ENCODE measurements at places on chromosomes 5 and 9.

DNA sequence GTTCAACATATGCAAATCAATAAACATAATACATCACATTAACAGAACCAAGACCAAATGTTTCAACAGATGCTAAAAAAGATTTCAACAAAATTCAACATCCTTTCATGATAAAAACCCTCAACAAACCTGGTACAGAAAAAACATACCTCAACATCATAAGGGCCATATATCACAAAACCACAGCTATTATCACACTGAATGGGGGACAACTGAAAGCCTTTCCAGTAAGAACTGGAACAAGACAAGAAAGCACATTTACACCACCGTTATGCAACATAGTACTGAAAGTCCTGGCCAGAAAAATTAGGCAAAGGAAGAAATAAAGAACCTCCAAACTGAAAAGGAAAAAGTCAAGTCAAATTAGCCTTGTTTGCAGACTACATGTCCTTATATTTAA is 93.6 kb downstream of the DTWD2 start:
- DNase-seq: no peak

DNA sequence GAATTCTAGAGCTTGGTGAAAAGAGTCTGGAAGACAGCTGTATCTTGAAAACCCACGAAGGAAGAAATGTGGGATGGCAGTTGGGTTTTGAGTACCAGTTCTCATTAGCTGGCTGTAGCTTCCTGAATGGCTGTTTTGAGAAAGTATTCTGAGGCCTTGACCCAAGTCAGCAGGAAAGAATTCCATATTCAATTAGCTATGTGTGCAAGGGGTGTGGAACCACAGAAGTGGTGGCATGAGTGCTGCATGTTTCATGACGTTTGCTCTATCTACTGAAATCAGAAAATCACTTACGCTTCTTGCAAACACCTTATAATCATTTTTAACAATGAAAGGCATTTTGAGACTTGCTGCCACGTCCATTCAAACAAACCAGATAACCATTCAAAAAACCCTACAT is 69.1 kb downstream of the TRPM3 start:
- DNase-seq: no peak

- no peak for DNase-seq
These were observed 31.8 kb upstream of the NANS start for GRCh38 chr9:98024702-98025101.

DNA sequence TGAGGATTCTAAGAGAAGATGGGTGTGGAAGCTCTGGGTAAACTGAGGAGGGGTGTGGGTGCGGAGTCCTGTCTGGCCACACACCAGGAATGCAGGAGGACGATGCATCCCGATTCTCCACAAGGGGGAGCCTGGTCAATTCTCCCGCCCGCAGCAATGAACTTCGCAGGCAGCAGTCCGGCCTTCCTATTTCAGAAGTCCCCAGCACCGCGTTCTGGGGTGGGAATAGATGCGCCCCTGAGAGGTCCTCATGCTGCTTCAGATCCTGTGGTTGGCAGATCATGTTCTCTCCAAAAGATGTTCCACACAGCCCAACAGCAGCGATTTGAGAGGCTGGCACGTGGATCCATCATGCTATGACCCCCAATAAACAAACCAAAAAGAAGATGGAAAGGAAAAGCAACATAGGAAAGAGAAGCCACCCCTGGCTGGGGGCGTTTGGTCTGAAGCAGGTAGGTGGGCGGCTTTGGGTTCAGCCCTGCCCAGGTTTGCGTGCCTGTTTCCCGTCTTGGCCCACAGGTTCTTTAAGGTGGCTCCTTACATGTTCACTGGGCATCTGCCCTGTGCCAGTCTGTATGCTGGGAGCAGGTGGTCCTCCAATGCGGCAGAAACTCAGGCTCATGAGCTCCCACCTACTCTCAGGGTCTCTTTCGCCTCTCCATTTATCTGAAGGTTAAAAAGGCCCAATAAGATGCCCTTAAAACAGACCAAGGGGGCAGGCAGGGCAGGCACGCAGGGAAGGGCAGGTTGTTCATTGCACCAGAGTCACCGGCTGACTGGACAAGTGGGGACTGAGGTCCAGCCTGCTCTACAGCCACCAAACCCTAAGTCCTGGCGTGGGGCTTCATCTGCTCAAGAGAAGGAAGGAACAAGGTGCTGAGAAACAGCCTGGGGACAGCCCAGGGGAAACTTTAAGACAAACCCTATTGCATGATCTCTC is 171.6 kb downstream of the PAX5 start:
- DNase-seq: peak; percentile 71

- peak; percentile 73 for DNase-seq
These were observed 43.4 kb upstream of the FUBP3 start for GRCh38 chr9:130535818-130536521.

DNA sequence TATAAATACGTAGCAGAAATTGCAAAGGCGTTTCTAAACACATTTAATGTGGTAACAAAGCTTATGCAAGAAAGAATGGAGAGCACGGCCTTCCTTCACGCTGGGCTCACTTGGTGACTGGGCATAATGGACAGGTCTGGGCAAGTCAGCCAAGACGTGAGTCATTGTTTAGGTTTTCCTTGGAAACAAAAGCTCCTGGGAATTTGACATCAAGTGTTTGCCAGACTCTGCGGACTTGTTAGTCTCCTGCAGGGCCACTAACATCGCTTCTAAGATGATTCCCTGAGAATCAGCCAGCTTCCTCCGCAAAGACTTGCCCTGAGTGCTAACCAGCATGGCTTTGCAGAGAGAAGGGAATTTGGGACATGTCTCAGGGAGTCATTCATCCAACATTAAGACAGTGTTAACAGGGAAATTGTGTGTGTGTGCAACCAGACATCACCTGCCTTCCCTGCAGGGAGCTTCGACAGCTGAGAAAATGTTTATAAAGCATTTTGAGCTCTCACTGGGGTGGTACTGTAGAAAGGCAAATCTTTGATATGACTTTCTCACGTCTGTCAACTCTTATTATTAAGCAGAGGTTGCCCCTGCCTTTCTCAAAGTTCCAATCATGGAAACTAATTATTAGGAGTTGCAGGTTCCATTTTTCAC is 182.5 kb downstream of the NTRK2 start:
- no peak for DNase-seq

DNA sequence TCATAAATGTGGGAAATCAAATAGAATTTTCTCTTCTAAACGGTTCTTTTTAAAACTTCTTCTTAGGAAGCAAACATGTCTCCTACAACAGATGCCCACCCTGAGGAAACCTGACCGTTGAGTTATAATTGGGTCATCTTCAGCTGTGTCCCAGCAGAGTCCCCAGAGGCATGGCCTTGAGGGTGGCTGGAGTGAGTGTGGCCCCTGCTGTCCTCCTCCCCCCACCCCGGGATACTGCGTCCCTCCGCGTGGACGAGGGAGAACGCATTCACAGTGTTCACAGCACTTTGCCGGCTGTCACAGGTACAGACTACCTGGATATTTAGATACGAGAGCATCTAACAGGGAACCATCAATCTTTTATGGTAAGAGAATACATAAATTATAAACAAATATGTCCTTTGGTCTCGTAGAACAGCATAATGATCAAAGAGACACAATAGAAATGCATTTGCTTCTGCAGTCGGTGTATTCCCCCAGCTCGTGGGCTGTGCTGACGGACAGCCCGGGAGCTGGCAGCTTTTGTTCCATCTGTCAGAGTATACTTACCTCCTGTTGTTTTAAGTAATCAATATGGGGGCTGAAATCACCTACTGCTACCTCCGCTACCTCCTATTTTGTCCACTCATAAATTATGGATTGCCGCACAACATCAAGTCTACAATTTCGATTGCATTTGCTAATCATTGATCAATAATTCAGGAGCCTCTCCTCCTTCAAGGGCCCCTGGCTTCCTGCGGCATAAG is 214.7 kb downstream of the IRX2 start:
- no peak for DNase-seq

GRCh38 chr5:68834491-68834981 is 259.3 kb upstream of the SLC30A5 start:
- DNase-seq: no peak

- peak; percentile 38 for DNase-seq
These were observed 6.6 kb upstream of the NFIB start for GRCh38 chr9:14320271-14321181.

GRCh38 chr5:151012862-151013261 is 7.5 kb upstream of the GPX3 start:
- no peak for DNase-seq

- DNase-seq: no peak
These were observed 268.5 kb downstream of the ARRDC3 start for GRCh38 chr5:91114658-91115057.

- DNase-seq: no peak
These were observed 43.1 kb downstream of the TNFAIP8 start for GRCh38 chr5:119398727-119399466.

DNA sequence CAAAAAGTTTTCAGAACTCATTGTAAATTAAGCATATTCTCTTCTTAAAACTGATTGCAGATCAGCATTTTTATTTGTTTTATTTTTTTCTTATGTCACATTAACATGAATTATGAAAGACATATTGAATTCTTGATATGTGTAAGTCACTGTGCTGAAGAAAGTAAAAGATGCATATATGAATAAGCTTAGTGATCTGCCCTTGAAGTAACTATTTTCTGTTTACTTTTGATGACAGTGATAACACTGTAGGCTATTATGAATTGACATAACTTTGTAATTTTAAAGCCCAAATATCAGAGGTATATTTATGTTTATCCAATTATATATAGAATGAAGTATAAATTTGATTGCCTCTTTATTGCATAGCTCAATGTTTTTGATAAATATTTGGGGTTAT is 8.8 kb downstream of the PRR16 start:
- no peak for DNase-seq

DNA sequence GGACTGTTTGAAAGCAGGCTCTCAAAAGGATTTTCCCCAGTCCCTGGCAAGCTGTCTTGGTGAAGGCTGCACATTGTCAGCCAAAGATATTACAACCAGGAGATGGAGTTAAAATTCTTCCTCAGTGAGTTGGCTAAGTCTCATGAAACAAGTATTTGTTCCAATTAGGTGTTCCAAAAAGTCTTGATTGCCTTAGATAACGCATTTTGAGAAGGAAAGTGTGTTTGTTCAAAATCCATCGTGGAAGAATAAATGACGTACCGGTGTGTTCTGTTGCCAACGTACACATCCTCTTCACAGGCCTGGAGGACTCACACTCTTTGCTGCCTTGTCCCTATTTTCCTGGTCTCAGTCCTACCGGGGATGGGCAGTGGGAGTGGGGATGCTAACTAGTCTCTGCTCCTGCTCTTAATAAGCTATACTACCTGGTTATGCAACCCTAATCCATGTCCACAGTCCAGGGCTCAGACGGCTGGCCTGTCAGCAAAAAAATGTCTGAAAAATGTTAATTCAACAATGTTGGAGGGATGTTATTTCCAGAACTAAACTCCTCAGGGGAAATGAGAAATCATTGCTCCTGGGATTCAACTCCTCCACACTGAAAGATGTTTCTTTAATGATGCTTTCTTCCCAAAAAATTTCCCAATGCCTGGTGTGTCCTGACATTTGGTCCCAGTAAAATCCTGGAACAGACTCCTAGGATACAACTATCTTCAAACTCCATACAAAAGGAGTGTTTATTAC is 175.3 kb upstream of the KLF9 start:
- peak; percentile 34 for DNase-seq

DNA sequence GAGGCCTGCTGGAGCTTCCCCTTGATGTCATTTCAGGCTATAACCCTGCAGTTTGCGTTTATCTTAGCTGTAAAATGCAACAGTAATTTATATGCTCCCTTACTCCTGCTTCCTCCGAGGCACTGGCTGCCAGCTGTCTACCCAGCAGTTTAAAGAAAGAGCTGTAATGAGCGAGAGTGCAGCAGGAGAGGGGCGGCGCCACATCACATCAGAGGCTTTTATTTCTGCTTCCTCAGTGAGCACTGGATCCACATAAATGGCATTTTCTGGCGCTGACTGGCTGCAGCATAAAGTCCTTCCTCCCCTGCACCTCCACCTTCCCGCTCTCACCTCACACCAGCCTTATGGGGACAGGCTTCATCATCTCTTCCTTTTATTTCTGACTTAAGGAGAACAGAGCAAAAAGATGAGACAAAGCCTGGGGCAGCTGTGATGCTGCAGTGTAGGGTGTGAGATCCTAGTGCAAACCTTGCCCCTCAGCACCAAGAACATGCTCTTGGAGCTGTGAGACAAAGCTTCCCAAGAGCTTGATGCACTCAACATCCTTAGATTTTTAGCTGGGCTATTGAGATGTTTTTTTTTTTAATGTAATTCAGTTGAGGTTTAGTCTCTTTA is 829.6 kb upstream of the ZNF608 start:
- DNase-seq: no peak

DNA sequence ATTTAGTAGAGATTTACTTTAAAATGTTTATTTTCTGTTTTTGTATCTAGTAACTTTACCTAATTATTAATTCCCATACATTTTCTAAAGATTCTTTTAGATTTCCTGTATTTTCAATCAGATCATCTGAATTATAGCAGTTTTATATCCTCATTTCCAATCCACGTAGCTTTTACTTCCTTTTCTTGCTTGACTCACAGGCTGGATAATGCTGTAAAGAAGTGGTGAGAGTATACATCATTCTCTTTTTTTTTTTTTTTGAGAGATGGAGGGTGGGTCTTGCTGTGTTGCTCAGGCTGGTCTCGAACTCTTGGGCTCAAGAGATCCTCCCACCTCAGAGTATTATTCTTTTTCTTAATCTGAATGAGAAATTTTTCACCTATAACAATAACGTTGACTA is 11.2 kb upstream of the SETX start:
- DNase-seq: no peak

- no peak for DNase-seq
These were observed 27.5 kb downstream of the PHF2 start for GRCh38 chr9:93603906-93604326.

GRCh38 chr9:90107040-90107725 is 502.4 kb downstream of the GADD45G start:
- no peak for DNase-seq

DNA sequence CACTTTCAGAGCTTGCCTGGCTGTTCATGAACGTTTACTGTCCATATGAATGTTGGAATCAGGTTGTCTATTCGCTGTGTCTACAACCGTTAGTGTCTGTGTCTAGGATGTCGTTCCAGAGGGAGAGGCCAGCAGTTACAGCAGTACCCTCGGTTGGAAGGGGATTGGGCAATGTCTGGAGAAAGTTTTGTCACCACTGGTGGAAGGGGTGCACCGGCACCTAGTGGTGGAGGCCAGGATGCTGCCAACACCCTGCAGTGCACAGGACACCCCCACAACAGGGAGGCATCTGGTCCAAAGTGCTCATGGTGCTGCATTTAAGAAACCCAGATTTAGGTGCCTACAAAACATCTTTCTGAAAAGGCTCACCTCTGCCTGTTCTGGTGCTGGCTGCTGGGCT is 220.7 kb downstream of the FANCC start:
- DNase-seq: no peak

GRCh38 chr9:89339807-89340206 is 21.5 kb downstream of the SECISBP2 start:
- DNase-seq: no peak

DNA sequence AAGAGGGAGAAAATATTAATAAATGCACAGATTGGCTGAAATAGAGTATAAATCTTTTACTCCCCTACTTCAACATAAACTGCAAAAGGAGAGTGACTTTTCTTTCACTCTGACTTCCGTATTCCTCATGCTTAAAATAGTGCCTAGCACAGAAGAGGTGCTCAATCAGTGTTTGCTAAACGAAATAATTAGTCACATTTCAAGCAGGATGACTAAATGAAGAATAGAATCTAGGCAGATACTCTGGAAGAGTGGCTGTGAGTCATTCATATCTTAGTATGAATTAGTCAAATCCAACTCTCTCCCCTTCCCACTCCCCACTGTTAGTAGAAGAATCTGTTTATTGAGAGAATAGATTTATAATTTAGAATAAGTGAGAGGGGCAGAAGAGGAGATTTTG is 4.8 kb downstream of the CD274 start:
- DNase-seq: no peak
